ENCODE measurements at places on chromosomes 7 and 10.
A peak's percentile ranks its signal among the peaks of the same experiment; 100 is the strongest.

DNA sequence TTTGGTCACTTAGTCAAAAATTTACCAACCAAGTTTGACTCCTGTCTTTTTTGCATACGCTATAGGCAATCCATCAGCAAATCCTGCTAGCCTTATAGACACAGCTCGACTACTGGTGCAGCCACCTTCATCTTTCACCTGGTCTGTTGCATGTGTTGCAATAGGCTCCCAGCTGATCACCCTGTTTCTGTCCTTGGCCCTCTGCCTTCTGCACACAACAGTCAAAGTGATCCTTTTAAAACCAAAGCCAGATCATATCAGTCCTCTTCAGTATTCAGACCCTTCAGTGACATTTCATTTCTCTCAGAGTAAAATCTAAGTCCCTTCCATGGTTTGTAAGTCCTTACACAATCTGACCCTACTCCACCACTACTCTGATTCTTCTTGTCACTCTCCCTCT lies 10.9 kb upstream of the CDK6 start:
- no peak for DNase-seq

- no peak for DNase-seq
These were observed 397.9 kb downstream of the TNS3 start for GRCh38 chr7:47183862-47184590.

GRCh38 chr10:60820093-60820754 lies 41.9 kb downstream of the CDK1 start:
- peak; percentile 49 for DNase-seq

DNA sequence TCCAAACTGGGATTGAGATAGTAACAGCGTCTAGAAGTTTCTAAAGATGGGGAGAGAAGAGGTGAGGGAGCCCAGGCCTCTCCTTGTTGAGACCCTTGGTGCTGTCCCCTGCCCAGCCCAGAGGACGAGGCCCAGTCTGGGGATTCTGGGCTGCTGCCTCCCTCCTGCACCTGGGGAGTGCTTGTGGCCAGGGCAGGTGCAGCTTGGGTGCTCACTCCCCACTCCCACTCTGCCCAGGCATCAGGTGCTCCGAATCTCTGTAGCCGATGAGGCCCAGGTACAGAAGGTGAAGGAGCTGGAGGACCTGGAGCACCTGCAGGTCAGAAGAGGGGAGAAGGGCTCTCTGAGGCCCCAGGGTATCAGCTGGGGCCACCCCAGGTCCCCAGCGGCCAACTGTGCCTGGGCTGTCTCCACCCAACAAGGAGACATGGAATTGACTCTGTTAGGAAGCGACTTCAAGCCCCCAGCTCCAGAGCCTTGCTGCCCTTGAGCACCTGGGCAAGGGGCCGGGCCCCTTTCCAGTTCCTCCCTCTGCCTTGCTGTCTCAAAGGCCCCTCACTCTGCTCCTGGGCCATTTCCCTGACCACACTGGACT lies 664 bp downstream of the CPA1 start:
- no peak for DNase-seq

DNA sequence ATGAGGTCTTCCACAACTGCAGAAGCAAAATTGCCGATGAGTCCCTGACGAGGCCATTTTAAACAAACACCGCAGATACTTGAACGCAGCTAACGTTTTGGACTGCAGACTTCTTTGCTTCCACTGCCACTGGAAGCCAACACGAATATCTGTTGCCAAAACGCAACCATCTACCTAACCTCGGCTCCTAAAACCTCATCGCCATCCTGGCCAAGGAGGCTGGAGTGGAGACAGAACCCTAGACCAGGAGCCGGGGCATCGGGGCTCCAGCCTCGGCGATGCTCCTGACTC lies 493 bp downstream of the WDR91 start:
- DNase-seq = peak; percentile 26

DNA sequence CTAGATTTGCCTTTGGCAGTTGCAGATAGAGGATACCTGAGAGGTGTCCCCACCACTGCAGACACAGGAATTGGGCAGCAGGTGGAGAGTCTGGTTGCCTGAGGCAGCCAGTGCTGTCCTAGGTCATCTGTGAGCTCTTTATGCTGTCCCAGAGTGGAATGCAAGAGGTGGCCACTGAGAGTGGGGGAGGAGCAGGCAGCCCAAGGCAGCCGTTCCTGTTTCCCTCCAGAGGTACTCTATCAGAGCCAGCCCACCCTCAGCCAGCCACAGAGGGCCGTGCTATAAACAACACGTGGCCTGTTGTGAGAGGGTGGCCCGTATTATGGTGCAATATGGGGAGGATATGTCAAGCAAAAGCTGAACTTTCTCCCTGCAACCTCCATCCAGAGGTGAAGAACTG lies 8.5 kb downstream of the LRRC18 start:
- DNase-seq = no peak

DNA sequence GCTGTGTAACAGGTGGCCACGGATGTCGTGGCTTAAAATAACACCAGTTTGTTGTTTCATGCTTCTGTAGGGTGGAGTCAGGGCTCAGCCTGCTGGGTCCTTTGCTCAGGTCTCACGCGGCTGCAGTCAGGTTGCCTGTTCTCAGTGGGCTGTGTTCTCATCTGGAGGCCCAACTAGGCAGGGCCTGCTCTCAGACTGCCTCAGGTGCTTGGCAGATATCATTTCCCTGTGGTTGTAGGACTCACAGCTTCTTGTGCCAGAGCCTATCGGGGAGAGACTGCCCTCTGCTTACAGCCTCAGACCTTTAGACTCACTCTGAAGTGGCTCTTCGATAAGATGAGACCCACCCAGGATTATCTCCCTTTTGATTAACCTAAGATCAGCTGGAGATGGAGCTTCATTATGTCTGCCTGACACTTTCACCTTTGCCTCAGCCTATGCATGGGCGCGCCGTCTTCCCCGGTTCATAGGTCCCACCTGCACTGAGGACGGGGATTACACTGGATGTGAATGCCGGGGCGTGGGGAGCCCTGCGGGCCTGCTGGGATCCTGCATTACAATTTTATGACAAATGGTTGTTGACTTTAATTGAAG lies 55.3 kb downstream of the INPP5A start:
- DNase-seq = no peak

DNA sequence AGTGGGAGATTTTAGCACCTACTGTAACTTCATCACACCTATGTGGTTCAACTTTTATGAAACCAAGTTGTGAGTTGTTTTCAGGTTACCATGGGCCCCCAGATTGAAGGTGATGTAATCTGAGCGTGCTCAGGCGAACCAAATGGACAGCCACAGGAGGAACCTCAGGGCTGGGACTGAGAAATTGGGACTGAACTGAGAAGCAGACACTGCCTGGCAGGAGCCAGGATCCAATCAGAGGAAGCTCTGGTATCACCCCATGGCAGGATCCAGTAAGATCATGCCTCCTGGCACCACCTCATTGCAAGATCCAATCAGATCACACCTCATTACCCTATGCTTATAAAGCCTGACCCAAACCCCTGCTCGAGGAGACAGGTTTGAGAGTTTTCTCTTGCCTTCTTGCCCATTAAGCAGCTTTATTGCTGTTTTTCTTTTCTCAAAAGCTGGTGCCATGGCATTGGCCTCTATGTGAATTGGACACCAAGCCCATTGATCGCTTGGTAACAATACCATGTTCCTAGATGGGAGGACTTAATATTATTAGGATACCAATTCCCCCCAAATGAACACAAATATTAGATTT lies 43.2 kb upstream of the GDF10 start:
- DNase-seq = no peak

- DNase-seq = peak; percentile 4
These were observed at the start of gene PPP1R9A for GRCh38 chr7:94907026-94907810. Gene PPP1R9A (plus strand): TSS chr7:94907594. CDS start chr7:94910114, 2,520 bp downstream.

GRCh38 chr10:46552526-46553237 lies 3.8 kb downstream of the GPRIN2 start:
- DNase-seq = no peak

GRCh38 chr10:131786756-131787605 lies 113.8 kb upstream of the PPP2R2D start:
- DNase-seq = peak; percentile 35

- no peak for DNase-seq
These were observed 31.1 kb downstream of the CPVL start for GRCh38 chr7:29115130-29115687.

- DNase-seq = no peak
These were observed 144.7 kb downstream of the CYP26A1 start for GRCh38 chr10:93218386-93218785.

DNA sequence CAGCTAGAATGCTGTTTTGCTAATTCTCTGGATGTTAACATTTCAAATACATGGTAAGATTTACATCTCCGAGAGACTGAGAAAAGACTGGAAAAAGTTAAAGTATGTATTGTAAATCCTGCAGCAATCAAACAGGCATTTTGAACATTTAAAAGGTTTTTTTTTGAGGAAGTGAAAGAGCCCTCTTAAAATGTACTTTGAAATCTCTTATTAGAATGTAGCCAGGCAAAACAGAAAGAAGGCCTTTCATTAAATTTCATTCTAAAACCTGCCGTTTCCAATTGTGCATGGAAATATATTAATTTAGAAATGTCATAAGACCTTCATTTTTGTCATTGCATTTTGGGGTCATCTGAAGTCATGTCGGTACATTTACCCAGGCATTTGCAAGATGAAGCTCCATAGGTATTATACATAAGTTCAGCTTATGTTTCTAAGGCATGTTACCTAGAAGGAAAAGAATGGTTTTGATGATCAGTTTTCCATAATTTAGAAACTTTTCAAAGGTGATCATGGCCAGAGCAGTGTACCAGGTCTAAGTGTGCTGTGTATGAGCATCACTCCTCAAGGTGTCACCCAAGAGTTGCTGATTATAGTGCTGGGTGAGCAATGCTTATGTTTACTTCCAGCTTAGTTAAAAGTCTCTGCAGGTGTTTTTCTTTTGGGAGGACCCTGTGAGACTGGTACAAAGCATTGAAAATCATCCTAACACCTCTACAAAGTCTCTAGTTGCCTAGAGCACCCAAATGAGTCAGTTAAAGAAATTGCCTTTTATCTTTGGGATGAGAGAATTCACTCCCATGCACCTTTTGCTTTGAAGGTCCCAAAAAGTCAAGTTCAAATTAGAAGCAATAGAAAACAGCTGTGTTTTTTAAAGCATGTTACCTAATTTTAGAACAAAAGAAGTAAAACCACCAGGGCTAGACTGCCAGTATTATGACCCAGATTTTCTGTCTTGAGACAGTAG lies 7.1 kb downstream of the ZNF736 start:
- no peak for DNase-seq

GRCh38 chr10:992467-992866 lies 4.2 kb downstream of the GTPBP4 start:
- no peak for DNase-seq

DNA sequence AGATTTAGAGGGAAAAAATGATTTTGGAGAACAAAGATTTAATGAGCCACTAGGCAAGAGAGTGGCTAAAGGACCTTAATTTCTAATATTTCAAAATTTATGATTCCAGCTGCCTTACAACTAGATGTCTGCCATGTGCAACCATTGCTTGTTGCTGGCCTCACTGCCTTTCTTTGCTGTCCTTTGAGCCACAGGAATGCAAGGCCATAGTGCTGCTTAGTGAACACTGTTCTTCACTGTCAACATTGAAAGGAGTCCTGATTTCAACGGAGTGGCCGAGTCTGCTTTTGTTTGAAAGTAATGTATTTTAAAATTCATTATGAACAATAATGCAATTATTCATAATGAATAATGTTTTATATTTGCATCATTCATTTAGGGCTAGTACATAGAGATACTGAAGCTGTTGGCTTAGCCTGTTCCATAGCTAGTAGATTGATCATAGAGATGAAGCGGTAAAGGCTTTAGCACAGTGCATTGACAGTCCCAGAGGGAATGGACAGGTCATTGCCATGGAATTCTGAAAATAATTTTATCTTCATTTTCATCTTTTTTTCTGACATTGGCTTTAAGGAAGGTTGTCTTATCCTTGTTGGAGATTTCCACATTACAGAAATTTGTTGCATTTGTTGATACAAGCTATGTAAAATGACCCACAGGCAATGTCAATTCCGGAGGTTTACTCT lies 544.1 kb downstream of the AUTS2 start:
- no peak for DNase-seq

GRCh38 chr10:17647326-17647725 lies 3.4 kb downstream of the STAM start:
- no peak for DNase-seq

GRCh38 chr7:6172910-6173295 lies 99.5 kb downstream of the CYTH3 start:
- DNase-seq = no peak

- no peak for DNase-seq
These were observed 138.3 kb downstream of the SKAP2 start for GRCh38 chr7:26726051-26726450.

GRCh38 chr7:99040104-99040958 lies 103.6 kb downstream of the SMURF1 start:
- DNase-seq = peak; percentile 91

- no peak for DNase-seq
These were observed 108.1 kb downstream of the CLEC2L start for GRCh38 chr7:139631520-139632031.

GRCh38 chr7:116782177-116782711 lies 80.1 kb upstream of the CAPZA2 start:
- peak; percentile 48 for DNase-seq

DNA sequence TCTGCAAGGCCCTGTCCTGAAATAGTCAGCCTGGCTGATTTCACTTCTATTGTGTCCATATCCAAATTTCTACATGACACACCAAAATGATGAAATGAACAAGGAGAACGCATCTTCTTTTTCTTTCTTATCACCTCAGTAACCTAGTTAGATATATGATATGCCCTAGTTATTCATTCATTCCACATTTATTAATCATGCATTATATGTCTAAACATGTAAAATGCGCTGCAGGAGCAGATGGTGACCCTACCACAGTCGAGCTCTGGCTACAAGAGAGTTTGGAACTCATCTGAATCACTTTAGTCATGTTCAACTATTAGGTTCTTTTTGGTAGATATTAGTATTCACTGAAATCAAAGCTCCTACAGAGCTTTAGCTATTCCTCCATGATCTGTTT lies 31.8 kb upstream of the VPS41 start:
- DNase-seq = no peak

GRCh38 chr7:121385800-121386179 lies 10.3 kb downstream of the FAM3C start:
- peak; percentile 34 for DNase-seq

GRCh38 chr7:99004216-99004615 lies 125.9 kb downstream of the TRRAP start:
- DNase-seq = peak; percentile 10

GRCh38 chr7:74480861-74481417 lies 27.2 kb downstream of the GTF2IRD1 start:
- DNase-seq = peak; percentile 85

DNA sequence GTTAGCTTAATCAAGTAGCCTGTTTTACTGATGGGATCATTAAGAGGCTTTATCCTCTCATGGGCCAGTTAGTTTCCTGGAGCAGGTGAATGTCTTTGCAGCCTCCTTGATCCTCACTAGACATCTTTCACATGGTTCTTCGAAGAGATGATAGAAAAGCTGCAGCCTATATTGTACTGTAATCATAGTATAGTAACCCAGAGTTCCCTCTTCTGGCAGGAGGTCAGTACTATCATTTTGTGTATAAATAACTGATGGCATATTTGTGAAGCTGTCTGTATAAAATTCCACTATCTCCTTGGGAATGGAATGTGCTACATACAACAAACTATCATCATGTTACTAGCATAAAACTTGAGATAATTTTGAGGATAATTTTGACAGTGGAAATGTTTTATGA lies 123.8 kb upstream of the PRPS1L1 start:
- peak; percentile 8 for DNase-seq

GRCh38 chr7:5177060-5177459 lies 13.0 kb upstream of the WIPI2 start:
- peak; percentile 89 for DNase-seq

Measured in fibroblast of pulmonary artery (primary cell).